ENCODE measurements at places on chromosomes 3 and 15. TPM values are rescaled to one million over a fixed set of nuclear protein-coding genes. Genes with fewer than 3 reads are reported as not detected.
A peak's percentile ranks its signal among the peaks of the same experiment; 100 is the strongest.

DNA sequence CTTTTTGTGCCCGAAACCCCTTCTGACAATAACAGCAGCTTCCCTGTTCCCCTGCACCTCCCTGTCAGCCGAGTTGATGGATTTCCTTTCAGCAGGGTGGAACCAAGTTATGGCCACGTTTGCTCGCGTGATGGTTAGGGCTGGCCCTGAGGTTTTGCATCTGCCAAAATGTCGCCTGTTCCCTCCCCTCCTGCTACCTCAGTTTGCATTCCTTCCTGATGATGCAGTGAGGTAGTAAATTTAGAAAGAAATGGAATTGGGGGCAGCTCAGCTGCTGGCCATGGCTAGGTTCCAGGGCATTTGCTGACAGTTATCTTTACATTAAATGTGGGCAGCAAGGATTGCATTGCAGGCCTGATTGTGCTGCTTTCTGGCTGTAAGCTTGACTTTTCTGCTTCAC lies 13.2 kb downstream of the LIMD1 start:
- H3K4me3 ChIP-seq, result peak overlapping the region; percentile 3
- peak; percentile 61 for DNase-seq
- peaks cover 9% of the 10 kb centered on the region for H3K36me3 ChIP-seq
- no peaks in the 10 kb centered on the region for H3K27me3 ChIP-seq
- peaks cover 29% of the 10 kb centered on the region for H3K4me1 ChIP-seq

GNAT1 gene
- not detected for total RNA-seq

GRCh38 chr3:148914936-148915690 lies 50.0 kb downstream of the CPA3 start:
- H3K4me1 ChIP-seq, result no peaks in the 10 kb centered on the region
- H3K4me3 ChIP-seq, result no peak overlapping the region
- H3K27ac ChIP-seq, result no peak overlapping the region
- H3K27me3 ChIP-seq, result no peaks in the 10 kb centered on the region
- DNase-seq, result no peak

GRCh38 chr3:155147588-155147987 lies 67.5 kb downstream of the MME start:
- no peak overlapping the region for H3K4me3 ChIP-seq
- no peak for DNase-seq
- no peaks in the 10 kb centered on the region for H3K36me3 ChIP-seq

FILIP1L gene
- 71.4 TPM for total RNA-seq

Measured in fibroblast of lung (primary cell).